ENCODE measurements at places on chromosomes 7 and 10. TPM values are rescaled to one million over a fixed set of nuclear protein-coding genes. Genes with fewer than 3 reads are reported as not detected.

Gene ANKRD30A
- not detected for total RNA-seq

- DNase-seq = no peak
Observed at GRCh38 chr10:13637303-13637856, 50.6 kb downstream of the PRPF18 start.

DNA sequence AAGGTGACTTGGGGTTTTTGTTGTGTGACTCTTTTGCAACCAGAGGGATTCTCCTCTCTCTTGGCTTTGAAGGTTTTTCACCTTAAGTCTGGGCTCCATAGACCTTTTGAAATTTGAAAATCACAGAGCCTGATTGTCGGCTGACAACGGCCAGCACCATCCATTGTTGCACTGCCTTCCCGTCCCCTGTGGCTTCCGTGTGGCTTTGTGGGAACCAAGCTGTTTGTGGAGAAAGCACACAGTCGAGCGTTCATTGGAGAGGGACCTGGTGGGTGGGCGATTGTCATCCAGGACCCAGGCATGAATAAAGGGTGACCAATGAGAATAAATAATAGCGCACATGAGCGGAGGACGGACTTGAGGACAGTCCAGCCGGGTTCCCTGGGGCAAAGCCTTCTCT lies 7.4 kb upstream of the RAMP3 start:
- DNase-seq = peak; percentile 15

DNA sequence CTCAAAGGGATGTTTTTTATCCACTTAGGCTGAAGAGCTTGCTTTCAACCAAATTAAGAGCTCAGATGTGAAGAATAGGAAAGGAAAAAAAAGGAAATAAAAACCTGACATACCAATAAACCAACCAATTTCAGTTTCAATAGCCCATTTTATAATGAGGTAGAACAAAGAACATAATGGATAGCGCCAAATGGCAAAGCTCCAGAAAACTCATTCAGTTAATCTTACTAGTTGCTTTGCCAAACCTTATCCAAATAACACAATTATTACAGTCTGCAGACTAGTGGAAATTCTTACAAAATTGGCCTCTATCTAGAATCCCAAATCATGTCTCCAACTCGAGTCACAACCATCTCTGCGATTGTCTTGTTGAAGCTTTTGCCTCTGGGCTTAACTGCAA lies 337.0 kb downstream of the CRPPA start:
- DNase-seq = no peak

GRCh38 chr10:66929375-66929774 lies 3.5 kb downstream of the LRRTM3 start:
- no peak for DNase-seq

Gene NPSR1
- total RNA-seq = not detected

Gene BAIAP2L1
- total RNA-seq = 11.1 TPM

DNA sequence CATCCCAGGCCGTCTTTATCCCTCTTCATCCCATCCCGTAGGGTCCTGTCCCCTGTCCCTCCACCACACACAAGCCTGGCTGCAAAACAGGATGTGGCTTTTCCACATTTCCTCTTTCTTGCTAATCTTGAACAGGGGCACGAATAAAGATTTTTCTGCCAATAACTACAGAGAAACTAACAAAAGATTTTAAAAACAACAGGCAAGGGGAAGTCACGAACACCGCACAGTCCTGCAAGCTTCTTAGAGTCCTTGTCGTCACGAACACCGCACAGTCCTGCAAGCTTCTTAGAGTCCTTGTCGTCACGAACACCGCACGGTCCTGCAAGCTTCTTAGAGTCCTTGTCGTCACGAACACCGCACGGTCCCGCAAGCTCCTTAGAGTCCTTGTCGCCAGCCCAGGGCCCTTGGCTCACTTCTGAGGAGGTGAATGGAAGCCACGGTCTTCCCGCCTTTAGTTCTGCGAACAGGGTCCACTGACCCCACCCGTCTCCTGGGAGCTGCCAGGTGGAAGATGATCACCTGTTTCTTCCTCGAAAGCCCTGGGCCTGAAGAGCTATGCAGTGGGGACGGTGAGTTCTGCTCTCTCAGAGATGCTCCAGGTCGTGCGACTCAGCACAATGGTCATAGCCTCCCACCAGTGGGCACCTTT lies 10.3 kb upstream of the INSIG1 start:
- no peak for DNase-seq

GRCh38 chr10:28331841-28332240 lies 29.0 kb upstream of the MPP7 start:
- DNase-seq = peak; percentile 65

Gene GNG11
- total RNA-seq = 22.9 TPM

- DNase-seq = peak; percentile 61
Observed at GRCh38 chr7:149707448-149707886, 65.9 kb downstream of the ZNF467 start.

DNA sequence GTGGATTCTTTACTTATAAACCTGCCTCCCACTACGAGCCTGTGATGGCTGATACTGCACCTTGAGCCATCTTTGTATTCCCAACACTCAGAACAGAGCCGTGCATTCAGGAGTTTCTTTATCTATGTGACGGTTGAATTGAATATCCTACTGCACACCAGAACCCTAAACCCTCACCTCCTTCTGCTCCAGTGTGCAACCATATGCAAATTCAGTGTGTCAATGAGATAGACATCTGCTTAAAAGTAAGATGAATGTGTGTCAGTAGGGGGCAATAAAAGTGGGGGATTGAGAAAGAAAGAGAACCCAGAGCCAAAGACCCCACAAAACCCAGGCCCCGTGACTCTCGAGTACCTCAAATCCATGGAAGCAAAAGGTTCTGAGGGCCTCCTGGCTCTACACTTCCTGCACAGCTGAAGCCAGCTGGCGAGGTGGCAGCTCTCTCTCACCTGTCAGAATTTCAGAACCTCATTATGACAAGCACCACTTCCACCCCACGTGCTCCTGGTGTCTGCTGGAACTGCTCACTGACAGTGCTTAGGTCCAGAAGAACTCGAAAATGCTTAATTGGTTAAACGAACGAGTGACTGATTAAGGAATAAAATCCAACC lies 143.3 kb upstream of the GPR26 start:
- no peak for DNase-seq

- no peak for DNase-seq
Observed at GRCh38 chr7:117017017-117017451, 63.7 kb downstream of the ST7 start.

Gene IFIT1B
- total RNA-seq = not detected

- no peak for DNase-seq
Observed at GRCh38 chr10:97063271-97063982, 122.3 kb downstream of the SLIT1 start.

DNA sequence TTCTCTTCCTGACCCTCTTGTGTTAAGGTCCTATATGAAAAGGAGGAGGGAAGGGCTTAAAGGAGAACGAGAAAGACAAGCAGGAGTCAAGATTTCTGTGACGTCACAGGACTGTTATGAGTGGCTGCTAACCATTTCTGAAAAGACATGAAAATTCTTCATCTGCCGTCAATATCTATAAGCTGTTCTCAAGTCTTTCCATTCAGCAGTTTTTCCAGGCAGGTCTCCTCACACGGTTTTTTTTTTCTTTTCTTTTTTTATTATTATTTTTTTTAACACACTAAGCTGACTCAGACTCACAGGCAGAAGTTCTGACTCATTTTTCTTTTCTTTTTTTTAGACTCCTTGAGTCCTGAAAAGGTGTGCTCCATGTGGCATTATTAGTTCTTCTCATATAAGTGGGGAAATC lies 72.0 kb downstream of the DGKI start:
- peak; percentile 86 for DNase-seq

GRCh38 chr10:5540080-5540479 lies 15.3 kb downstream of the CALML3 start:
- no peak for DNase-seq

- no peak for DNase-seq
Observed at GRCh38 chr7:20557116-20557515, 58.4 kb upstream of the ABCB5 start.

- no peak for DNase-seq
Observed at GRCh38 chr7:137363683-137364082, 20.1 kb upstream of the PTN start.

DNA sequence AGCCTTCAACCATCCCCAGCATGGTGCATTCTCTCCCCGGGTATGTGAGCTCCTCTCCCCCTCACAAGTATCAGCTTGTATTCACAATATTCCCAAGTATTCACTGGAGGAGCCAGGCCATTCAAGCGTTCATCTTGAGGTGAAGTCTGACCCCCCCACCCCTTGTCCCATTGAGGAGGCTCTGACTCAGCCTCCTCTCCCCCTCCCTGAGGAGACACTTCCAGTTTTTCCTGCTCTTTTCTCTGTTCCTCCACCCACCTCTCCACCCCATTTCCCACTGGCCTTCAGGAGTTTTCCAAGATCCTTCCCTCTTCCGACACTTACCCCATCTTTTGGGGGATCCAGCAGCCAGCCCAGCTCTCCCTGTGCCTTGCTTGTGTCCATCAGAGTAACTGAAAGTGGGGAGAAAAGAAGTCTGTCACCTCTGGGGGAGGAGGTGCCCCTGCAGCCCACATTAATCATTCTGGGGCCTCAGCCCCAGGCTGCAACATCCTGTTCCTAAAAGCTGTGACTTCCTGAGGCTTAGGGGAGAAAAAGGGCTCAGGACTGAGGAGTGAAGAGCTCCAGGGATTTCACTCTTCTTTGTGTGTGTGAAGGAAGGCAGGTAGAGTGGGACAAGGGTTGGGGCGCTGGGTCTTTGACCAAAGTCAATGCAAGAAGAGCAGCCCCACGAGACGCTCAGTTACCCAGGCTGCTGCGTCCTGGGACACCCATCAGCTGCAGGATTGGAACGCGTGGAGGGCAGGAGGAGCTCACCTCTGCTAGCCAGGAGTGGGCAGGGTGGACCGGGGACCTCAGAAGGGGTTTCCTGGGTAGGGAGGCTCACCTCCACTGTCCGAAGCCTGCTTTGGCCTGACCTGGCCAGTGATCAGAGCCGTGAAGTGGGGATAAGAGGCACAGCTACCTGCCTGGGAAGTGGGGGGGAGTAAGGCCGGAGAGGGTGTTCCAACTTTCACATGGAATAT lies 1.1 kb downstream of the EPHA1 start:
- no peak for DNase-seq

DNA sequence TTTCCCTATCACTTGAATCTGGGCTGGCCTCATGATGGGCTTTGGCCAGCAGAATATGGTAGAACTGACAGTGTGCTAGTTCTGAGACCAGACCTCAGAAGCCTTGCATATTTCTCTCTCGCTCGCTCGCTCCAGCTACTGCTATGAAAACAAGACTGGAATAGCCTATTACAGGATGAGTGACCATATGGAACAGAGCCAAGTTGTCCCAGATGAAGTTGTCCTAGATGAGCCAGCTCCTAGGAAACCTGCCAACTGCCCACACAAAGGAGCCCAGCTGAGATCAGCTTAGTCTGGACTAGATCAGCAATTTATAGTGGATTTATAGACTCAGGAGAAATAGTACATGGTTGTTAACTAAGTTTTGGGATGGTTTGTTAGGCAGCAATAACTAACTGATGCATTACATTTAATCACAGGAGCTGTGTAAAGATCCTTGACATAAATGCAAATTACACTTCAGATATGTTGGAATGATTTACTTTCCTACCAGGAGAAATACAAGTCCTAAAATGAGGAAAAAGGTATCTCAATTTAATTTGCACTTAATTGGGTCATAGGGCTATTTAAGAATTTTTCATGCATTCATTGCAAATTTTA lies 6.8 kb upstream of the HECW1 start:
- DNase-seq = peak; percentile 1

Gene TEX47
- total RNA-seq = not detected

DNA sequence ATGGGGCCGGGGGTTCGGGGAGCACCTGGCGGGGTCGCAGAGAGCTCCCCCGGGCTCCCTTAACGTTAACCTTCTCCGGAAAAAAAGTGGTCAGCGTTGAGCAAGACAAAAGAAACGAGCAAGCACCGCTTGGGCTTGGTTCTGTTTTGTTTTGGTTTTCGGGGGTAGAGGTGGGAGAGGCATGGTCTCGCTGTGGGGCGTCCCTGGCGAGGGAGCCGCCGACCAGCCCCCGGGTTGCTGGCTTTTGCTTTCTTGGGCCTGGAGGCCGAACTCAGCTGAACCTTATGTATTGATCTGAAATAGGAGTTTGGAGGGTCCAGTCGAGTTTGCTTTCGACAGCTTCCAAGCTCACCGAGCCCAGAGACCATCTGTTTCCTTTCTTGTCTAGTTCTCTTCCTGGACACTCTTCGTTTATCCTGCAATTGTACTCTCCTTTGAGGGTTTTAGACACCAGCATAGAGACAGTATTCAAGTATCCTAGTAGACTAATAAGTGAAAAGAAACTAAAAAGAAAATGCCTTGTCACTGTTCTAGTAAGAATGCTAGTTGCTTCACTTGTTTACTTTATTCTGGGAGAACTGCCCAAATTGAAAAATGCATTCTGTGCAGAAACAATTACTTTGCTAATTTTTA lies 980 bp downstream of the FHIP2A start:
- peak; percentile 41 for DNase-seq

DNA sequence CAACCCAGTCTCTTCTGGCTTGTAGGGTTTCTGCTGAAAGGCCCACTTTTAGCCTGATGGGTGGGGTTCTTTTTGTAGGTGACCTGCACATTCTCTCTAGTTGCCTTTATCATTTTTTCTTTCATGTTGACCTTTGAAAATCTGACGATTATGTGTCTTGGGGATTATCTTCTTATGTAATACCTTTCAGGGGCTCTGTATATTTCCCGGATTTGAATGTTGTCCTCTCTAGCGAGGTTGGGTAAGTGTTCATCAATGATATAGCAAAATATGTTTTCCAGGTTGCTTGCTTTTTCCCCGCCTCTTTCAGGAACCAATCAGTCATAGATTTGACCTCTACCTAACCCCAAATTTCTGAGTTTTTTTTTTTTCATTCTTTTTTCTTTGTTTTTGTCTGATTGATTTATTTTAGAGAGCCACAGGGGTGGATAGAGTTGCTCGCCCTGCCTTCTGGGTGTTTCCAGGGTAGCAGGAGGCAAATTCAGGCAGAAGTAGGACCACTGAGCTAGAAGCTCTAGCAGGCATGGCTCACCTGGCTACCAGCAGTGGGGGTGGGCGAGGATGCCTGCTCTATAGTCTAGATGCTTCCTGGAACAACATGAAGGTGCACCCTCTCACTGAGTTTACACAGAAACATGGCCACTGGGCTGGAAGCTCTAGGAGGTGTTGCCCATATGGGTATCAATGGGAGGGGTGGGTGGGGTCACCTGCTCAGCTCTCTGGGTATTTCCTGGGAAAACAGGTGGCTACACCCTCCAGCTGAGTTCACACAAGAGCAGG lies 94.9 kb downstream of the CCDC7 start:
- no peak for DNase-seq

Gene WIPF3
- not detected for total RNA-seq

Gene PGAM2
- total RNA-seq = not detected

DNA sequence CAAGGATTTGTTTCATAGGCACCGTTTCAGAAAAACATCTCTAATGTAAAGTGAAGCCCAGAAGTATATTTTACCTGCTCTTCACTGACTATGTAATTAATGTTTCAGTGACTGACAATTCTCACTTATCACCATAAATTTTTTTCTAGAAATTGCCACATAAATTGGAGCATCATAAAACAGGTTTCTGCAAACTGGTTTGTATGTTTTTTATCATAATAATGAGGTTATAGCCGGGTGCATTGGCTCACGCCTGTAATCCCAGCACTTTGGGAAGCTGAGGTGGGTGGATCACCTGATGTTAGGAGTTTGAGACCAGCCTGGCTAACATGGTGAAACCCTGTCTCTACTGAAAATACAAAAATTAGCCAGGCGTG lies 39.4 kb downstream of the SYPL1 start:
- DNase-seq = no peak

GRCh38 chr10:95391581-95392216 lies 100.9 kb upstream of the PDLIM1 start:
- DNase-seq = peak; percentile 45

- peak; percentile 36 for DNase-seq
Observed at GRCh38 chr10:129048513-129048912, 418.5 kb upstream of the MGMT start.

All from HT1080 (cell line).